ENCODE measurements at places on chromosomes 12 and 14.

GRCh38 chr14:91873471-91874415 lies 6.4 kb upstream of the TC2N start:
- peak; percentile 53 for DNase-seq

DNA sequence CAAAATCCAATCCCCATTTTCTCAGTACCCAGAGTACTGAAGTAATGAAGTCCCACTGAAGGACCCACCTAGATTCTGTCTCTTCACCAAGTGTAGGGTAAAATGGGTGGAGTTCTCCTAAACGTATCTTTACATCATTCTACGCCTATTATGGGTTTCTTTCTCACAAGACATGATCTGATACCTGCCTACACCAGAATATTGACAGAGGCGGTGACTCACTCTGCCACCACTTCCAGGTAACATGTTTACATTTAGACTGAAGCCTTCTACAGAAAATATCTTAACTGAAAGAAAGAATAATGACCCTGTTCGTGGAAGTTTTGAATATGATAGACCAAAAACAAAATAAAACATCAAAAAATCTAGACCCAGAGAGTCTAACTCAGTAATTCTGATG lies 89.8 kb downstream of the BTG1 start:
- peak; percentile 58 for DNase-seq

DNA sequence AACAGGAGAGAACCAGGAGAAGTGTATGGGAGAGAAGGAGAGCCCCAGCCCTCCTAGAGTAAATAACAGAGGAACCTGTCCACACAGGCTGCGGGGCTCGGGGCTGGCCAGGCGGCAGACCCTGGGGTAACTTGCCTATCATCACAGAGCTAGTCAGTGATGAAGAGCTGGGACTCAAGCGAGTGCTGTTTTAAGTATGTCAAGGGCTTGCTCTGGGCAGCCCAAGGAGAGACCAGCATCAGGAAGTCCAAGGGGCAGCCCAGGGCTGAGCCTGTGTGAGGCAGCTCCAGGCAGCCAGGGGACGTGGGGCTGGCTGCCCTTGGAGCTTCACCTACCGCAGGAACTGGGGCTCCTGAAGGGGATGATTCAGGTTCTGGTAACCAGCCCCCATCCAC lies 10.0 kb downstream of the VWF start:
- no peak for DNase-seq

- no peak for DNase-seq
Observed at GRCh38 chr14:96790186-96790585, 7.0 kb upstream of the VRK1 start.

DNA sequence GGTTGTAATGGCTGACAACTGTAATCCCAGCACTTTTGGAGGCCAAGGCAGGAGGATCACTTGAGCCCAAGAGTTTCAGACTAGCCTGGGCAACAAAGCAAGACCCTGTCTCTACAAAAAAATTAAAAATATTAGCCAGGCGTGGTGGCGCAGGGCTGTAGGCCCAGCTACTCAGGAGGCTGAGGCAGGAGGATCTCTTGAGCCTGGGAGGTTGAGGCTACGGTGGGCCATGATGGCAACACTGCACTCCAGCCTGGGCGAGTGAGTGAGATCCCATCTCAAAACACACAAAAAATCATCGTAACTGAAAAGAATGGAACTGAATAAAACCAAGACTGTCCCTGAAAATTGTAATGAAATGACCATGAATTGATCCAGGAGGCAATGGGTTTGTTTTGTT lies 6.1 kb downstream of the CAMKK2 start:
- no peak for DNase-seq

GRCh38 chr12:29611906-29612305 lies 114.4 kb upstream of the OVCH1 start:
- no peak for DNase-seq

DNA sequence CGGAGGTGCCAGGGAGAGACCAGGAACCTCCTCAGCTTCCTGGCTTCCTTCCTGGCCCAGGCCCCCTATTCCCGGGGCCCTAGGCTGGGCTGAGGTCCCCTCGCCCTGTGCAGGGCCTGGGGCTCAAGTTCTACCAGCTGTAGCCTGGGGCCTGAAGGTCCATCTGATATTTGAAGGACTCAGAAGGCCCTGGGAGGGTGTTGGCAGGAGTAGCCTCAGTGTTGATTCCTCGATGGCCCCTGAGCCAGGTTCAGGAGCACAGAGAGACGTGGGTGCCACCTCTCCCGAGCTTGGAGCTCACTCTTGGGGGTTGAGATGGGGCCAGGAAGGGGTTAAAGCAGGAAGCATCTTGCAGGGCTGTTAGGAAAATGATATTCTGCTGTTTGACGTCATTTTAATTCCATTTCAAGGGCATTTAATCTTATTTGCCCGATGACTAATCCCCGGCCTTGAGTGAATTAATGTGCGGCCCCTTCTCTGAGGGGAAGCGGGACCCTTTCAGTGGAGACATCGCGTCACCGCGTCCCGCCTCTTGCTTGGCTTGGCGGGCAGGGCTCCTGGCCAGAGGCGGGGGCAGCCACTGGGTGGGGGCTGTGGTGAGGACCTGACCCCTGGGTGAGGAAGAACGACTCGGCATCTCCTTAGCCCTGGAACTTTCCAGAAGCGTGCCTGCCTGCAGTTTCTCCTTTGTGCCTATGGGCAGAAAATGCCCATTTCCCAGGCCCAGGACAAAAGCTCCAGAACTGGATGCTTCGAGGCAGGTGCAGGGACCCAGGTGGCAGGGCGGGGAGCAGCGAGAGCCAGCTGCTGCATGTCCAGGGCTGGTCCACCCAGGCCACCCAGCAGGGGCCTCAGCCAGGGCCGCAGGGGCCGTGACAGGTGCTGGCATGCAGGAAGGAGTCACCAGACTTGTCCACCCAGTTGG lies 158.3 kb downstream of the KIF26A start:
- no peak for DNase-seq

GRCh38 chr12:88570103-88570502 lies 10.2 kb downstream of the KITLG start:
- DNase-seq = no peak

- DNase-seq = no peak
Observed at GRCh38 chr12:9745199-9745598, 12.3 kb upstream of the CLECL1 start.

GRCh38 chr14:58249611-58250010 lies 5.0 kb downstream of the PSMA3 start:
- DNase-seq = no peak

DNA sequence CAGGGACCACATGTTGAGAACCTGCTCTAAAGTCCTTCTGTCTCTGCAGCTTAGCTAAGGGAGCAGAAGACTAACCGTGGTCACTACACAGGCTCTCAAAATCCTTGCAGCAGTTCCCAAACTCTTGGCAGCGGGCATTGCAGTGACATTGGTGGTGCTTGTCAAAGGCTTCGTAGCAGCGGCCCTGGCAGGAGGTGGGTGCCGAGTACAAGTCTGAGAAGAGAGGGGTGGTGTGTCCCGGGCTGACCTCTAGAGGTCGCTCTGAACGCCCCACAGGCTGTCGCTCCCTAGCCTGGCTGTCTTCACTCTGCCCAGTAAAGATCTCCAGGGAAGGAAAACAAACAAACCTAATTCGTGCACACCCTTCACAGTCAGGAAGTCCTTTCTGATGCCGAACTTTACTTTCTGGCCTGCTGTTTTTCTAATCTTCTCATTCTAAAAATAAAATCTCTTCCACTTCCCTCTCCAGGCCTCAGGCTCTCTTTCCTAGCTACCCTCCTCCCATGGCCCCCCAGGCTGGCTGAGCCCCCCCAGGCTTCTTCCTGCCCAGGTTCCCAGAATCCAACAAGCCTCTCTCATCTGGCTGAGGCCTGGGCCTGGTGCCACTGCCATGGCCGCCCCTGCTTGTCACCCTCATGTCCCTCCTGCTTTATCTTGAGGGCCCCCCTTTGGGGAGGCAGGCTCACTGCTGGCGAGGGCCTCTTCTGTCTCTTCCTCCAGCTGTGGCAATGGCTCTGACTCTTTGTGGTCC lies 7.7 kb downstream of the ENDOU start:
- DNase-seq = no peak

GRCh38 chr14:104689109-104689880 lies at the start of gene INF2:
TSS of gene INF2 (plus strand) at chr14:104689618. CDS start at chr14:104701366, 11,748 bp downstream.
- peak; percentile 45 for DNase-seq

GRCh38 chr12:110038741-110039084 lies 9.6 kb downstream of the C12orf76 start:
- DNase-seq = no peak

DNA sequence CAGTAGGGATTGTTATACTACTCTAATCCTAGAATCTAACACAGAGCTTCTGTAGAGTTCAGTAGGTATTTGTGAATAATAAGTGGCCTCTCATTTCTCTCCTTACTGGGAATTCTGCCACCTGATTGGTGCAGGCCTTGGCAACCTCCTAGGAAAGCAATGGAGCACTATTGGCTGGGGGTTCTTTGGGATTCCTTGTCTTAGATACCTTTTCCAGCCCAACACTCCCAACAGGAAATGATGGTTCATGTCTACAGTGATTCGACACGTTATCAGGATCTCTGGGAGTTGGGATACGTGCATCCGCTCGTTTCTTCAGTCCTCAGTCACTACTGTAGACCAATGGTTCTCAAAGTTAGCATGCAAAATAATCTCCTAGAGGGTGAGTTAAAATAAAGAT lies 67.4 kb downstream of the ELK3 start:
- DNase-seq = no peak

DNA sequence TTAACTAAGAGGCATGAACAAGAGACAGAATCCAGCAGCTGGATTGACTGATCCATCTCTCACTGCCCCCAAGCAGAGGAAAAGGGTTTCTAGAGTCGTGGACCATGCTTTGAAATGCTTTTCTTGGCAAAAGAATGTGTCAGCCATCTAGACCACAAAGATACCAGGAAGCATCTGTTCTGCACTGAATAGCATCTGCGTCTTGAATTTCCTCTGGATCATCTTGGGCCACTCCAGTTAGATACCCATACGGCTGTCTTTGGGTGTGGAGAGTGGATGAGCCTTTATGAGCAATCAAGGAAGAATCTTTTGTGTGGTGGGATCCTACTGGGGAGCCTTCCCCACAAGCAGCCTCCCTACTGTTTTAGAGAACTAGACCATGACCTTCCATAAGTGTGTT lies 16.0 kb upstream of the RFX4 start:
- no peak for DNase-seq

DNA sequence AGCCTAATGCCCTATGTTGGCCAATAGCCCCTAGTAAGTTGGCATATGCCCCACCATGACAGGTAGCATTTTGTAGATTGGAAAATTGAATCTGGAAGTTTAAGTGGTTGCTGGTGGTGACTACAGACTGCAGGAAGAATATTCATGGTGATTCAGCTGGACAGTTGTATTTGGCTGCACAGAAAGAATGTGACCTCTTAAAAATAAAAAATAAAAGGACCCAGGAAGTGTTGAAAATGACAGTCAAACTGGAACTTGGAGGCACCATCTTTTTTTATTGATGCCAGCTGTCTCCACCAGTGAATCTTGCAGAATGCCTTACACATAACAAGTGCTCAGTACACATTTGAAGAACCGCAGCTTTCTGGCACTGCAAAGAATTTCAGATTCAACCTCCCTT lies 73.9 kb downstream of the PRMT8 start:
- DNase-seq = no peak

- DNase-seq = no peak
Observed at GRCh38 chr14:58628406-58628805, 9.4 kb upstream of the DACT1 start.

GRCh38 chr12:64187370-64187769 lies 34.7 kb downstream of the KICS2 start:
- no peak for DNase-seq

- no peak for DNase-seq
Observed at GRCh38 chr14:33918256-33918655, 32.6 kb downstream of the EGLN3 start.

- DNase-seq = no peak
Observed at GRCh38 chr12:121026274-121027045, 10.2 kb upstream of the C12orf43 start.

DNA sequence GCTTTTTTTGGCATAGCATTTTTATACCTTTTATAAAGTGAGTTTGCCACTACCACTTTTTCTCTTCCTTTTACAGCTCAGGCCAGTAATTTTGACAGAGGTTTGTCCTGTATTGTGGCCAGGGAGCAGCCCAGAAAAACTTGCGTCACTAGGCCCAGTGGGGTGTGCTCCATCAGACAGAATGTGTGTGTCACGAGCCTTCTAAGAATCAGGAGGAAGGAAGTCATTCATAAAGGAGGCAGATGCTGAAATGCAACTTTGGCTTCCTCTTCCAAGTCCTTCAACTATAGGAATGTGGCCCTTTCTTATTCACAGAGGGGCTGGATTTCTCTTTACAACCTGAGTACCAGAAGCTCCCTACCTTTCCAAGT lies 10.1 kb upstream of the RAB35 start:
- DNase-seq = no peak

DNA sequence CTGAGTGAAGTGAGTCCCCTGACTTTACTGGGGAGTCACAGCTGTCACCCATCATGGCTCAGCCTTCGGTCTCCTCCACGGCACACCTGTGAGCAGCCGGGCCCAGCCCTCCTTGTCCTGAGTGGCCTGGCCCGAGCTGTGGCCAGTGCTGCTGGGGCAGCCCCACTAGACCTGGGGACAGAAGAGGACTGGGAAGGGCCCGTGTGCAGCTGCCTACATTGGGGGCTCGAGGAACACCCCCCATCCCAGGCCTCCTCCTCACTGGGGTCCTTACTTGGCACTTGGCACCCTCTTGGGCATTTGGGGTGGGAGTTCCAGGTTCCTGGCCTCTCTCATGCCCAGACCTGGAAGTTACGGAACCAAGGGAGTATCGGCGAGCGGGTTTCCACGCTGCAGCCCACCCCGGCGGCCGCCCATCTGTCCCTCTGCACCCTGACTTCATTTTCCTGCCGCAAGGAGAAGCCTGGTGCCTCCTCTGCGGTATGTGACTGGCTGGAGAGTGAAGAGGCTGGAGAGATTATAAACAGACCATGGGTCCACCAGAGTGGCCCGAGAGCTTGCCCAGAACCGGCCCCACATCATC lies 179.7 kb downstream of the KIF26A start:
- DNase-seq = no peak
